ENCODE measurements at places on chromosomes 4 and X.
A peak's percentile ranks its signal among the peaks of the same experiment; 100 is the strongest.

- no peak for DNase-seq
These were observed 32.5 kb downstream of the SLC10A6 start for GRCh38 chr4:86816501-86817273.

DNA sequence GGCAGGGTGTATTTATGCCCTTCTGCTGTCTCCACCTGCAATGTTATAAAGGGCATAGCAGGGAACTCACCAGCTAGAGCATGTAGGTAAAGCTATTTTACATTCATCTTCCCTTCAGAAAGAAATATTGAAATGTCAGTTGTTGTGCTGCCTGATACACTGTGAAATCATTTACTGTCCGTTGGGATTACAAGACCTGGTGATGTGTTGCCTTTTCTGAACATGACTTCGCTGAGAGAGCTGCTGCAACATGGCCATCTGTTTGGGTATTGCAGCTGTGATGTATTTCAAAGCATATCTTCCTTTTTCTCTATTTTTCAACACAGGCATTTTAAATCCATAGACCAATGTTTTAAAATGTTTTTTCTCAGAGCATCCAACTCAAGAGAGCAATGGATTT is 644.1 kb upstream of the GNPDA2 start:
- no peak for DNase-seq

DNA sequence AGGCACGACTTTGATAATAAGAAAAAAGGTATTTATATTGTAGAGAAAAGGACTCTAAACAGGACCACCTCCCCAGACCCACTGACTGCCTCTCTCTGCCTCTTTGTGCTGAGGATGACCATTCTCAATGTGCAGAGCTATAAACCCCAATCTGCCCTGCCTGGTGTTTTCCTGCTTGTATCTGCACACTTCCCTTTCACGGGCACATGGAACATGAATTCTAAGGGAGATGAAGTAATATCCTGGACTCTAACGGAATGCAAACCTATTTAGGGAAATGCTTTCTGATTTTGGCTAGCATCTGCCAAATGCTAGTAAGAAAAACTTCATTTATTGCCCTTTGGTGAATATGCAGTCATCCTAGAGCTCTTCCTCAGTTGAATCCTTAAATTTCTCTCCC is 2.4 kb downstream of the DIPK2B start:
- DNase-seq: no peak

- DNase-seq: no peak
These were observed 98.1 kb downstream of the DCTD start for GRCh38 chr4:182818926-182819730.

GRCh38 chr4:137819964-137820383 is 287.7 kb upstream of the PCDH18 start:
- DNase-seq: peak; percentile 53

DNA sequence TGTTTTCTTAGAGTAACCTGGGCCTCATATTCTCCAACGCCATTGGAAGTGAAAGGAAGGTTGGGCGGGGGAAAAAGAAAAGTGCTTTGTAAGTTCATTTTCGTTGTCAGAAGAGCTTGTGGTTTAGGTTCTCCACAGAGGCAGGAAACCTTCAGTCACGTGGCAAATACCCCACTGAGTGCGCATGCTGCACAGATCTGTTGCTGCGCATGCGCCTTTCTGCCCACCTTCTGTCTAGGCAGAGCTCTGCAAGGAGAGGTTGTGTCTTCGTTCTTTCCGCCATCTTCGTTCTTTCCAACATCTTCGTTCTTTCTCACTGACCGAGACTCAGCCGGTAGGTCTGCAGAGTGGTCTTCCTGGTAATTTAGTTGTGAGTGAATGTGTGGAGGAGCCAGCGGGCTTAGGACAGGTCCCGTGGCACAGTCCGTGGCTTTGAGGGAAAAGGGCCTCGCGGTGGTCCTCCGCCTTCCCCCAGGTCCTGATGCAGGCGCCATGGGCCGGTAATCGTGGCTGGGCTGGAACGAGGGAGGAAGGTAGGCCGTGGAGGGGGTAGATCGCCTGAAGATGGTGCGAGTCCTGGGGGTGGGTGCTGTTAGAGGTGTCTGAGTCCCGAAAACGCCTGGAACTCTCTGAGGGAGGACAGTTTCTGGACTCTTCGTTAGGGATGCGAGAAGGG is at the start of gene PAGE5:
Gene PAGE5, plus strand, starts transcription at position 228 of the 676 bp plus-strand sequence. CDS start 1,037 bp downstream, outside the sequence.
- no peak for DNase-seq

DNA sequence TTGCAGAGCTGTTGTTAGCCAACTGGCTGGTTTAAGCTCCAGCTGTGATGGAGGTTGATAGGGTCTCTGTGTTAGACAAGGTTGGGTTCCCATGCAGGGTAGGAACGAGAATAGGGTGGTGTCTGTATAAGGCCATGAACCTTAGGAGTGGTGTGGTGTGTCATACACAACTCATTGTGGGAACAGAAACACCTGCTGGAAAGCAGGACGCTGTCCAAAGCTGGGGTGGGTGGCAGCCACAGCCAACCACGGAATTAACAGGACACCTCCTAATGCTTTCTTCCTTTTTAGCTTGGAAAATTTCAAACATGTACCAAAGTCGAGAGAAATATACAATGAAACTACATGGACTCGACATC is 94.4 kb downstream of the ARHGAP10 start:
- DNase-seq: no peak

DNA sequence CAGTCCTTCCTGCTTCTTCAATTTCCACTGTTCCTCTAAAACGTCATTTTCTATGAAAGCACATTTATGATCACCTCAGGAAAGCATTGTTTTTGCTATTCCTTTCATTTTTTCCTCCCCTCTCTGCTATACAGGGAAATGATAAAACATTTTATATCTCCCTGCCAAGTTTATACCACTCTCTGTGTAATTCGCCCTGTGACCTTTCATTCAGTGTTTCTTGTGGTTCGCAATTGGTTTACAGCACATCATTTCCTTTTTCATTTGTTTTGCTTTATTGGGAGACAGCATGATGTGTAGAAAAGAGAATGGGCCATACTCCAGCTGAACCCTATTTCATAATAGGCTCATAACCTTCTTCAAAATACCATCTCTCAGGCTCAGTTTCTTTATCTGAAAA is 99.9 kb upstream of the RAPGEF2 start:
- DNase-seq: no peak

DNA sequence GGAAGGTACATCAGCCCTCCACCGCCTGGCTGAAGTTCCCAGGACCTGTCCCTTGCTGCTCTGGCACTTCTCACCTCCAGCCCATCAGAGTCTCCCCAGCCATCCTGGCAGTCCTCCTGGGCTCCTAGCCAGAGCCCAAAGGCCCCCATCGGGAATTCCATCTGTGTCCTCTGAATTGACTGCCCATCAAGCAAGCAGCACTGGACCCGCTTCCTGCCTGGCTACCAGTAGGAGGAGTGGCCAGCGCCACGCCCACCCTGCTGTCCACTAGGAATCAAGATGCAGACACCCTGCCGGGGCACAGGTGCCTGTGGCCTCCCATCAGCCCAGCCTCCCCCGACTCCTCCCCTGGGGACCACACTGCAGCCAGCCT is 47.2 kb downstream of the C4orf50 start:
- no peak for DNase-seq

DNA sequence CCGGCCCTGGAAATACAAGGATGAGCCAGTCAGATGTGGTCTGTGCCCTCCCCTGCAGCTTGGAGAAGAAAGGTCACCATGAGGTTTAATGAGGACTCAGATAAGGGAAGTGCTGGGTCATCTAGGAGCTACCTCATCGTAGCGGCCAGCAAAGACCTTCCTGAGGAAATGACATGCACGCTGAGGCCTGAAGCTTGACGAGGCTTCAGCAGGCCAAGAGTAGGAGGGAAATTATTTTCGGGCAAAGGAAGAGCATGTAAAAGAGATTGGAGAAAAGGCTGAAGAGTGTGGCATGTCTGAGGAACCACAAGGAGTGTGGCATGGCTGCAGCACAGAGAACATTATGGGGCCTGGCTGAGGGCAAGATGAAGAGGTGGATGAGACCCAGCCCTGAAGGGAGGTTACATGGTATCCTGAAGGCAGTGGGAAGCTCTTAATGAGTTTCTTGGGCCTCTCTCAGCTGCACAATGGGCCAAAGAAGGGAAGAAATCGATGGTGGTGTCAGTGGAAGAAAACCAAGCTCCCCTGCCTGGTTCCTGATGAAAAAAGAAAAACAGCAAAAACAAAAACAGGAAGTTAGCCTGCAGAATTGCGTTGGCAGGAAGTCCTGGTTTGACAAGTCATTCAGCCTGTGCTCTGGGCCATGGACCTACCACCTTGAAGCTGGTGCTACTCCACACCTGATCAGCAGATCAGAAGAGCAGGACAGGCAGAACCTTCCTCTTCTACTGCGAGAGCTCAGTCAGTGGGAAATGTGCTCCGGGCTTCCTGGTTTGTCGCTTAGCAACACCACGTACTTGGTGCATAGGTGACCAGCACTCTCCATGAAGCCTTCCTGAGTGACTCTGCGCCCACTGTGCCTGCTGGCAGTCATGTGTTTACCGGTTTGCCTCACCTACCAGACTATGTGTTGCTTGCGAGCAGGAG is 134.5 kb upstream of the KLF3 start:
- no peak for DNase-seq

- no peak for DNase-seq
These were observed 21.2 kb upstream of the GLRA2 start for GRCh38 chrX:14508025-14508690.

DNA sequence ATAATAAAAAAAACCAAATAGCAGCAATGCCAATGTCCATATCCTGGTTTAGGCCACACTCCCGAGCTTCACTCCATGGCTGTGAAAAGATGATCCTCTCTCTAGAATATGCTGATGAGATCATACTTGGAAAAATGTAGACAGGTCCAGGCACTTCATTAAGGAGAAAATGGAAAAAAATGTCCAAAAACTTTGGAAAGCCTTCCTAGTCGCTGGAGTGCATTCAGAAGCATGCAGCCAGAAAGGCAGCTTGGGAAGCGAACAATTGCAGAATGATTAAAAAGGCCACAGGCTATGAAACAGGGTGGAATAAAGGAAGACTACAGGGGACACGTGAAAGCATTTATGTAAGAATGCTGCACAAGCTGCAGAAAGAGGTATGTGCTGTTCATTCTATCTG is 165.6 kb upstream of the HCCS start:
- DNase-seq: no peak

GRCh38 chr4:48420144-48420543 is 63.0 kb upstream of the SLC10A4 start:
- no peak for DNase-seq

DNA sequence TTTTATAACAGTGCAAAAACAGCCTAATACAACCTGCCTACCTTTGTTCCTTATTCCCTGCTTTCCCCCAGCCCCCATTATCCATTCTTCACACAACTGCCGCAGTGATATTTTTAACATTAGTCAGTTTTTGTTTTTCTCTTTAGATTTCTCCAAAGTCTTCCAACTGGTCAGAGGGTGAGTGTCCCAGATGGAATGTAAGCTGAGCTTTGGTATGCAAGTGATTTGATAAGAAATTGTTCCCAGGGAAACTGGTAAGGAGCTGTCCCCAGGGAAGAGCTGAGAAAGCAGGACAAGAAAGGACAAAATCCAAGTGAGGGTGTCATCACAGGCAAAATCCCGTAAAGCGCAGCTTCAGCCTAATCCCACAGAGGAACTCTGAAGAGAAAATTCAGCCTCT is 475.5 kb upstream of the ADGRL3 start:
- DNase-seq: no peak

- DNase-seq: no peak
These were observed 73.0 kb upstream of the NFKB1 start for GRCh38 chr4:102428122-102428521.

GRCh38 chr4:8181844-8182243 is 17.2 kb upstream of the SH3TC1 start:
- no peak for DNase-seq

GRCh38 chr4:110344165-110344564 is 131.8 kb upstream of the ENPEP start:
- DNase-seq: peak; percentile 51

DNA sequence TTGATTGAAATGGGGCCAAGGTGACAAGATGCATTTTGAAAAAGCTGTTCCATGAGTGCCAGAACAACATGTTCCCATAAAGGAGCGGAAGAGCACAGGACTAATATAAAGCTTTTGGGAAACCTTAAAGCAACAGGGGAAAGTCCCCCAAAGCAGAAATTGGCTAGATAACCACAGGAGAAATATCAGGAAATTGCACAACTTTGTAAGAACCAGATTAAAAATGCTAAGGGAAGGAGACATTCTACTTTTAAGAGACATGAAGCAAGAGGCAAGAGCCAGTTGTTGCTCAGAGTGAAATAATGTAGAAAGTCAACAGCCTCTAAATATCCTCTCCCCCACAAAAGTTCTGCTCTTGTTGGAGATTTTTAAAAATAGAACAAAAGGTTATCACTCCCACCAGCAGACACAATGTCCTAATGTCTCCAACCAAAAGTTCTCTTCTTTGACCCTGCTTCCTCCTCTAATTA is 85.2 kb upstream of the LNX1 start:
- no peak for DNase-seq

DNA sequence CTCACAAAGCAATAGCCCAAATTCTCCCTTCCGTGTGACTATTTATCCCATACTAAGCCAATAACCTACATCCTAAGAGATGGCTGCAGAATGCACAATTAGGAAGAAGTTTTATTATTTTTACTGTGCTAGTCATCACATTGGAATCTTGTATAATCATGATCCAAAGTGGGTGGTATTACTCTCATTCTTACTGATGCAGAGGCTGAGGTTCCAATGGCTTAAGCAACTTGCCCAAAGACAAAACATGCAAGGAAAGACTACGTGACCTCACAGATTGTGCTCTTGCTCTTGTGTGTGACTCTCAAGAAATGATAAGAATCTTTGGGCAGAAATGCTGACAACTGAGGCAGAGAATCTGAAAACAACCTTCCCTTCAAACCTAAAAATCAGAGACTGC is 212.2 kb downstream of the LDB2 start:
- DNase-seq: no peak

- DNase-seq: no peak
These were observed 130.5 kb downstream of the ANK2 start for GRCh38 chr4:113179996-113180395.

DNA sequence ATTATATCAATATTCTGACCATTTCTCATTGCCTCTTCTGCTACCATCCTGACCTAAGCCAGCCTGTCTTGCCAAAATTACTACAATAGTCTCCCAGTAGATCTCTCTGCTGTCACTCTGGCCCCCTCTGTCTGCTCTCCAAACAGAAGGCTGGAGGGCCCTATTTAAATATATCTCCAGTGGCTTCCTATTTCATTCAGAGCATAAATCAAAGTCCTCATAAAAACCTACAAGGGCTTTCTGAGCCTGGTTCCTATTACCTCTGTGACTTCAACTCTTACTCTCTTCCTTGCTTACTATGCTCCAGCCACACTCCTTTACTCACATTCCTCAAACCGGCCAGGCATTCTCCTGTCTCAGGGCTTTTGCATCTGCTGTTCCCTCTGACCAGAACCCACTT is 19.0 kb downstream of the IGSF1 start:
- DNase-seq: no peak
